T-cell (primary cell): ENCODE measurements at places on chromosomes 6 and 20. TPM values are rescaled to one million over a fixed set of nuclear protein-coding genes. Genes with fewer than 3 reads are reported as not detected.

ZBTB46 gene
- total RNA-seq = 0.20 TPM

- no peak for DNase-seq
These were observed 538.4 kb downstream of the HACE1 start for GRCh38 chr6:104321301-104321700.

- DNase-seq = no peak
These were observed 114.7 kb upstream of the SPTLC3 start for GRCh38 chr20:12894089-12894488.

- DNase-seq = no peak
These were observed at the start of gene AFDN for GRCh38 chr6:167826896-167827582. AFDN (plus strand) TSS chr6:167826911; CDS start chr6:167827133, 222 bp downstream.

OR2H1 gene
- not detected for total RNA-seq

DNA sequence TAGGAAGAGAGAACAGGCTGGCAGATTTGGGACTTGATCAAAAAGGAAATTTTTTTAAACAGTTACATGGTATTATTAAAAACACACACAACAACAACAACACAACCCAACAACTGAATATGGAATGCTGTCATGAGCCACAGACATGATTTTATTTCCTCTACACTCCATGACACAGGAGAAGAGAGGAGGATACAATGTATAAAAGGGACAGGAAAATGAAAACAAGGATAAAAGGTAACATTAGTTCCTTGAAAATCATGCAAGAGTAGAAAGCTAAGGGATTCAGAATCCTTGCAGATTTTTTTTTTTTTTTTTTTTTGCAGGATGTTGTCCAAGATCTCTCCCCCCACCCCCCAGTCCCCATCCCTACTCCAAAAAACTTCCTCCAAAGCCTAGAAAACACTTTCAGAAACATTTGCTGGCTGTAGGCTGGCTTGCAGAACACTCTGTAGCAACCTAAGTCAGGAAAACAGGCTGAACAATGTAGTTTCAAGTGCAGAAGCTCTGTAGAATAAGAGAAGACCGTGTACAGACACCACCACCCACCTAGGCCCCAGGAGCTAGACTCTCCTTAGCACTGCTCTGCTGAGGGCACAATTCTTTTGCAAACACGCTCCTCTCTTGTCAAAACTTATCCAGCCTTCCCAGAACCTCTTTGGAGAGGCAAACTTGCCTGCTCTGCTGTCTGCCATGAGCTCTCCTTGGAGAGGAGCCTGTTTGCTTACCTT, 845 bp downstream of the ZMYND8 start:
- DNase-seq = no peak

MEP1A gene
- not detected for total RNA-seq

GRCh38 chr6:110098511-110099116, 80.9 kb downstream of the WASF1 start:
- no peak for DNase-seq

ZSCAN31 gene
- 1.5 TPM for total RNA-seq

DNA sequence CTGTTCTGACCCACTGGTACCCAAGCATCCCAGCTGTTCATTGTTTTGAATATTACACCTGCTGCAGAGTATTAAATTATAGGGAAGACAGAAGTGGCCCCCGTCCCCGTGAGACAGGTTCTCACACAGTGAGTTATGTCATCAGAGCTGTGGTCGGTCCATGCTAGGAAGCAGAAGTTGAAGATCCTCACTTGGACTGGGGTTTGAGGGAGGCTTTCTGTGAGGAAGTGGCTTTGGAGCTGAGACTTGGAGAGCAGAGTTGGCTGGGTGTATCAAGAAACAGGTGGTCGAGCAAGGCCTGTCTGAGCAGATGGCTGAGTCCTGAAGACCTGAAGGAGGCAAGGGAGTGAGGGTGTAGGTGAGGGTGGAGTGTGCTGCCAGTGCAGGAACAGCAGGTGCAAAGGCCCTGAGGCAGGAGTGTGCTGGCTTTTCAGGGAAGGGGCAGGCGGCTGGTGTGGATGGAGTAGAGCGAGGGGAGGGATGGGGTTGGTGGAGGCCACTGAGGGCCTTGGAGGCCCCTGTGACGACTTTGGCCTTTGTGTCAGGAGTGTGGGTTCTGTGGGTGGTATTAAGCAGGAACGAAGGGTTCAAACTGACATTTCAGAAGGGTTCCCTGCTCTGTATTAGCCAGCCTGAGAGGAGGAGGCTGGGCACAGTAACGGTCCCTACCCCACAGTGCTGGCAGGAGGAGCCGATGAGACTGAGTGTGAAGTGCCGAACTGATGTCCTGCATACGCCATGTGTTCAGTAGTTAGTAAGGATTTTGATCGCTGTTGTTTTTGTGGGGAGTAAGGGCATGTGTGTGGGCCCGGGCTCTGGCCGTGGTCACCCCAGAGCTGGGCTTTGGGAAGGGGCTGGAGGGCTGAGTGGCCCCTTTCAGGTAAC, 11.8 kb downstream of the SRC start:
- DNase-seq = no peak

ANKRD66 gene
- not detected for total RNA-seq

GRCh38 chr6:8536122-8536521, 100.8 kb upstream of the SLC35B3 start:
- no peak for DNase-seq

GRCh38 chr20:64053841-64054661, 4.6 kb upstream of the SOX18 start:
- DNase-seq = no peak

- no peak for DNase-seq
These were observed 18.3 kb upstream of the TRAM2 start for GRCh38 chr6:52595000-52595795.

DNA sequence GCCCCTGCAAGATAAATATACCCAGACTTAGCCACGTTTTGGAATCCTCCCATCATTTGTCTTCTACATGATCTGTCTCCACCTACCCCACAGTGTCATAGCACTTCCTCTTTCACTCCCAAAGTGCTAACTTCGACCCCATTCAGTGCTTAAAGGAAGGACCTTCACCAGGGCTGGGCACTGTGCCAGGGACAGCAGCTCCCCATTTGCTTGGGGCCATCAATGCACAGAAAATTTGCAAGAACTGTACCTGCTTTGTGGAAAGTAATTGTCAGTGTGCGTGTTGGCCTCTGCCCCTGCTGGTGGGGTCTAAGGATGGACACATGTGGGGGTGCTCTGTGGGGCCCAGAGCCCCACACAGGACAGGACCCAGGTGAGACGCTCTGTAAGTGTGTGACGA, 5.2 kb upstream of the BPIFA2 start:
- DNase-seq = no peak

SIRPB2 gene
- 0.58 TPM for total RNA-seq

HLA-DPA1 gene
- total RNA-seq = 35.4 TPM

SPATS1 gene
- total RNA-seq = not detected

BHLHE23 gene
- not detected for total RNA-seq

DNA sequence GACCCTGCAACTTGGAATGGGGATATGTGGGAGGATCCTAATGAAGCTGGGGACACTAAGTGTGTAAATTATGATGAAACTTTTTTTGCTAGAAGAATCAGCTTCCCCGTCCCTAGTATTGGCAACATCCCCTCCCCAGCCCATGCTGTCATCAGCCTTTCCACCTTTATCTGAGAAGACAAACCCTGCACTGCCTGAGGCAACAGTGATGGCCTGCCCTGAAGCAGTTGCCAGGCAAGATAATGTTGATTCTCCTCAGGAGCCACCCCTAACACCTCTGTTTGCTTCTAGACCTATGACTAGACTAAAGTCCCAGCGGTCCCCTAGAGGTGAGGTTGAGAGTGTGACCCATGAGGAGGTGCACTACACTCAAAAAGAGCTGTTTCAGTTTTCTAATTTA, 27.1 kb downstream of the MICA start:
- no peak for DNase-seq

PSORS1C2 gene
- total RNA-seq = not detected

DNA sequence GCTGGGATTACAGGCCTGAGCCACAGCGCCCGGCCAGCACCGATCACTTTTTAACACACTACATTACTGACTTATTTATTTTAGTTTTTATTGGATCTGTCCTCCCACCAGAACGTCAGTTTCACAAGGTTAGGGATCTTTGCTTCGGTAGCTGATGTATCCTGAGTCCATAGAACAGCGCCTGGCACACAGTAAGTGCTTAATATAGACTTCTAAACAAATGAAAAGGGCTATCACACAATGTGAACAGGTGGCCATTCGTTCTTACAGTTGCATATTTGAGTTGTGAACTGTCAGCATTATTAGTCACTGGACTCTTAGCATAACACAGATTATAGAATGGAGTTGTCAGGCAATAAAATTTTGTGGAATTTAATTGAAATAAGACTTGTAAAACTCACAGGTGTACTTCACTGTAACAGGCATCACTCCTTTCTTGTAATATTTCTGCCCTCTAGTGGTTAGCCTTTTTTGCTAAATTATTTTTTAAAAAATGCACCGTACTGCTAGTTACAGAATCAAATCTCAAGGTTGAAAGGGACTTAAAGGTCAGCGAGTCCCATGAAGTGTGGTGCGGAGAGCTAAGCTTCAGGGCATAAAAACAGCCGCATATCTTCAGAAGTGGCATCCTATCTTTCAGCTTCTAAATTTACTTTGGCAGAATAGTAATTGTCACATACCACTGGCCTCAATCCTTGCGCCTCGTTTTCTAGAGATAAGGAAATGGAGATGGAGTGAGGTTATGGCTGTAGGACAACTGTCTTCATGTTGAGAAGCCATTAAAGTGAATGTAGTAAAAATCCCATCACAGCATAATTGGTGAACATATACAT, 3.4 kb upstream of the TBC1D7 start:
- DNase-seq = no peak

BLOC1S5 gene
- total RNA-seq = 18.1 TPM

GRCh38 chr6:49299279-49299678, 163.8 kb downstream of the MMUT start:
- no peak for DNase-seq

- DNase-seq = no peak
These were observed 240.9 kb upstream of the BTBD3 start for GRCh38 chr20:11676630-11677287.

ZGPAT gene
- 71.0 TPM for total RNA-seq

HLA-DMB gene
- 8.8 TPM for total RNA-seq

SPAG4 gene
- 12.6 TPM for total RNA-seq

PTK7 gene
- 1.6 TPM for total RNA-seq

DEFB127 gene
- total RNA-seq = not detected

GRCh38 chr20:23366384-23366783, 4.4 kb downstream of the GZF1 start:
- no peak for DNase-seq

DNA sequence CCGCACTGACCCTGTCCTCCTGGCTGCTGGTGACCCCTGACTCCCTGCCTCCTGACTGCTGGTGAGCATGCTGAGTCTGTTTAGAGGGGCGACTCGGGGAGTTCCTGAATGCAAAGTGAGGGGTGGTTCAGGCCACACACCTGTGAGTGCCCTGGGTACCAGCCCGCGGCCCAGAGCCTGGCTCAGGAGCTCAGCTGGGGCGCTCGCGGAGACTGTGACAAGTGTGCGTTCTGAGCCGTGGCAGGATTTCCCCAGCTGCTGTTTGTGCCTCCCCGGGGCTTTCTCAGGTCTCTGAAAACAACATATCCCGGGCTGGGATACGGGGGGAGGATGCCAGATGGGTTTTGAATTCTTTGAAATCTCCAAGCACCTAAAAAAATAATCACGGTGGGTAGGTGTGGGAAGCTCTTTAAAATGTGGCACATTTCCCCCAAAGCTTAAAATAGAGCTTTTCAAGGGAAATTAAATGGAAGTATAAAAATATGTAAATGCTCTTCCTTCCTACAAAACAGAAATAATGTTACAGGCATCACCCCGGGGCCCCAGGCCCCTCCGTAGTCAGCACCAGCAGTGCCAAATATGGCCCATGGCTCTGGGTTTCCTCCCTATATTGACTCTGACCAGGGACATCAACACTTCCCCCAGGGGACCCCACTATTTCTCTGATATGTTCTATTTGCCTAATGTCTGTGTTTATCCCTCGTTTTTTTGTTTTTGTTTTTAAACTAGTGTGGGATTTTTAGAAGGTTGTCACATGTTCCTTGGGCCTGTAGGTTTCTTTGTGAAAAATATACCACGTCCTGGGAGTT, 49.9 kb upstream of the TAGAP start:
- DNase-seq = peak; percentile 34

ECT2L gene
- total RNA-seq = 0.06 TPM

TOMM34 gene
- total RNA-seq = 12.8 TPM

MCHR2 gene
- total RNA-seq = not detected

DNA sequence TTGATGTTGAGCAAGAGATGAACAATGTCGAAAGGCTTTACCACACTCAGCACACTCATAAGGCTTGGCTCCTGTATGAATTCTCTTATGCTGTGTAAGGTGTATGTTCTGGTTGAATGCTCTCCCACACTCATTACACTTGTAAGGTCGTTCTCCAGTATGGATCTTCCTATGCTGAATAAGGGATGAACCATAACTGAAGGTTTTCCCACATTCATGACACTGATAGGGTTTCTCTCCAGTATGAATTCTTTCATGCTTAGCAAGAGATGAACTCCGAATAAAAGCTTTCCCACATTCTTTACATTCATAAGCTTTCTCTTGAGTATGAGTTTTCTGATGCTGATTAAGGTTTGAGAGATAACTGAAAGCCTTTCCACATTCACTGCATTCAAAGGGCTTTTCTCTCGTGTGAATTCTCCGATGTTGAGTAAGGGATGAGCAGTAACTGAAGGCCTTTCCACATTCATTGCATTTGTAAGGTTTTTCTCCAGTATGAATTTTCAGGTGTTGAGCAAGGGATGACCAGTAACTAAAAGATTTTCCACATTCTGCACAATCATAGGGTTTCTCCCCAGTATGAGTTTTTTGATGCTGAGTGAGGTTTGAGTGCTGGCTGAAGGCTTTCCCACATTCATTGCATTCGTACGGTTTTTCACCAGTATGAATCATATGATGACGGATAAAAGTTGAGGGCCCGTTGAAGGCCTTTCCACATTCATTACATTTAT, 21.1 kb downstream of the ZNF184 start:
- DNase-seq = no peak

DNA sequence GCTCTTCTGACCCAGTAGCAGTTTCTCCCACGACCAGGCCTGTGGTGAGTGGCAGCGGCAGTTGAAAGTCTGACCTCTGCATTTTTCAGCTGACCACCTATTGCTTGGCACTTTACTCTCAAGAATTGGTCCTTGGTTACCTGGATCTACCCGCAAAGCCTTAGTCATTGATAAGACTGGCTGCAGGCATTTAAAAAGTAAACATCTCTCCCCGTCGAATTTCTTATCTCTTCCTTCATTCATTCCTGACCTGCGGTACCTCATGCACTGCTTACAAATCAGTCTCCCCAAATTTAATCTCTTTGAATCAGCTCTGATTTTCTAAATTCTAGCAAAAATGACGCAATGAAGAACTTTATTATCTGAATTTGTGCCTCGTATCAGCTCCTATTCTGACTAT, 26.1 kb upstream of the IPCEF1 start:
- DNase-seq = no peak
